ENCODE measurements at places on chromosomes 2 and 18.

GRCh38 chr2:53182601-53183000 lies 585.0 kb upstream of the CHAC2 start:
- no peaks in the 10 kb centered on the region for H3K36me3 ChIP-seq
- no peak overlapping the region for H3K4me3 ChIP-seq
- no peak for DNase-seq

GRCh38 chr2:122481717-122482116 lies 726.3 kb downstream of the TSN start:
- H3K27me3 ChIP-seq, result no peaks in the 10 kb centered on the region
- no peak overlapping the region for H3K27ac ChIP-seq
- no peaks in the 10 kb centered on the region for H3K4me1 ChIP-seq
- no peaks in the 10 kb centered on the region for H3K36me3 ChIP-seq
- no peak for DNase-seq

GRCh38 chr2:189406586-189407233 lies 34.6 kb upstream of the WDR75 start:
- H3K36me3 ChIP-seq, result no peaks in the 10 kb centered on the region
- H3K4me3 ChIP-seq, result no peak overlapping the region
- H3K4me1 ChIP-seq, result peaks cover 31% of the 10 kb centered on the region
- DNase-seq, result no peak
- no peaks in the 10 kb centered on the region for H3K27me3 ChIP-seq

- H3K4me3 ChIP-seq, result no peak overlapping the region
- H3K27ac ChIP-seq, result no peak overlapping the region
- no peak for DNase-seq
- no peaks in the 10 kb centered on the region for H3K36me3 ChIP-seq
- H3K27me3 ChIP-seq, result peaks cover 7% of the 10 kb centered on the region
Measured at GRCh38 chr2:222693837-222694236, 22.4 kb downstream of the MOGAT1 start.

DNA sequence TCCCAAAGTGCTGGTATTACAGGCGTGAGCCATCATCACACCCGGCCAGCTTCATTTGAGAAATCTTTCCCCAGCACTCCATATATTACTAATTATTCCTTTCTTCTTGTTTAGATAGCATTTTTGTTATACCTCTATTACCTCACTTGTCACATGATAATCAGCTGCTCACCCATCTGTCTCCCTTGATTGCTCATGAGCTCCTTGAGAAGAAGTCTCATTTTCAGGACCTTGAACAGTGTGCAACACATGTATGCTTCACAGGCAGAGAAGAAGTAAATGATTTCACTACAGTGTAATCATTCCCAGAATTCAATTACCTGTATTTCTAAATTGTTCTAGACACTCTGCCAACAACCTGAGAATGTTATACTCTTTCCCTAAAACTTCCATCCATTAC lies 6.2 kb downstream of the PAIP2B start:
- no peaks in the 10 kb centered on the region for H3K36me3 ChIP-seq
- H3K27me3 ChIP-seq, result no peaks in the 10 kb centered on the region
- peaks cover 12% of the 10 kb centered on the region for H3K4me1 ChIP-seq
- no peak overlapping the region for H3K4me3 ChIP-seq

All from activated T-cell treated with anti-CD3 and anti-CD28 coated beads, Interleukin-2, amount 50 U/mL, for 72 hours (primary cell).